HEK293T (cell line): ENCODE measurements at places on chromosomes 6 and 20.

- no peak for DNase-seq
These were observed 1.5 kb downstream of the TMEM181 start for GRCh38 chr6:158561321-158561884.

- DNase-seq, result no peak
These were observed 7.9 kb upstream of the PABPC1L start for GRCh38 chr20:44901974-44902373.

GRCh38 chr6:33673851-33674250 is 37.6 kb downstream of the UQCC2 start:
- DNase-seq, result no peak

- DNase-seq, result no peak
These were observed 1.4 kb downstream of the C6orf52 start for GRCh38 chr6:10692965-10693538.

GRCh38 chr20:21173485-21173884 is 47.6 kb downstream of the KIZ start:
- DNase-seq, result no peak
